ENCODE measurements at places on chromosomes 5 and 9.

DNA sequence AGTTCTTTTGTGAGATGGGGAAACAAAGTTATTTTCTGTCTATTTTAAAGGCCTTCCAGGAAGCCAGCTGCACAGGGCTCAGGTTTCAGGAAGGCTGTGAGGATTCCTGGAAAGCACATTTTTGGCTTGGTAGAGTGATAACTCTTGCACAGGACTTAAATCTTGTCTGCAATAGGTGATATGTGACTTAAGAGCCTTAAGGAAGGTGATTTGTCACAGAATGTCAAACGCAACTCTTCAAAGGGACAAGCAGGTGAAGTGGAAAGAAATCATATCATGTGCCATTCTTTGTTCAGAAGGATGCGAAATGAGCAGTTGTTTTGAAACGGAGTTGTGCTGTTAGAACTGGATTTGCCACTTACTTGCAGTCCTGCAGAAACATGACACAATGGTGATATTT lies 459.3 kb downstream of the MAT2B start:
- DNase-seq = no peak

DNA sequence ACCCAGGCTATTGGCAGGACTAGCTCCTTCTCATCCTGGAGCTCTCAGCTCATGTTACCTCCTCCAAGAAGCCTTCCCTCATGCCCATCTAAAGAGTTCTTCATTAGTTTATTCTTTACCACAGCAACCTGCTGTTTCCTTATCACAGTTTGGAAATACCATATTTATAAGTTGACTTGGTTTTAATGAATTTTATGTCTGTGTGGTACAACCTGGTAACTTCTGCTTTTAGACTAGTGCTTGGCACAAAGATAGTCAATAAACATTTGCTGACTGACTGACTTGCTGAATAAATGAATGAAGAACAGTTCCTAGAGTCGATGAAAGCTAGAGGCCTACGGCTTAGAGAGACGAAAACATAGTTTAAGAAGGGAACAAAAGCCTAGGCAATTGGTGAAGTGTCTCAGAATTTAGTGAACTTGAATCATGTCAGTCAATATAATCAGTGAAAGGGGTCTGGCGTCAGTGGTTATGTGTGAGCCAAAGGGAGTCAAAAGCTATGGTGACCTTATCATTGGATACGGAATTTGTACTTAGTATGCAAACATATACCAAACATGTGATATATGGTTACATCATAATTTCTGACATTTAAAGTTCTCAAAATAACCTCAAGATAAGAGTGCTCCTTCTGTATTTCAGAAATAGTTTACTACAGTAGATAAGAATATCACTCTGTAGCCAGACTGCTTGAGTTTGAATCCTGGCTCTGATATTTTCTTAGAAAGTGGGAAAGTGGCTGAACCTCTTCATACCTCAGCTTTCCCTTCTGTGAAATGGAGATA lies 239.5 kb downstream of the MCTP1 start:
- DNase-seq = no peak

- DNase-seq = no peak
Measured at GRCh38 chr9:19028835-19029451, 4.1 kb downstream of the SAXO1 start.

DNA sequence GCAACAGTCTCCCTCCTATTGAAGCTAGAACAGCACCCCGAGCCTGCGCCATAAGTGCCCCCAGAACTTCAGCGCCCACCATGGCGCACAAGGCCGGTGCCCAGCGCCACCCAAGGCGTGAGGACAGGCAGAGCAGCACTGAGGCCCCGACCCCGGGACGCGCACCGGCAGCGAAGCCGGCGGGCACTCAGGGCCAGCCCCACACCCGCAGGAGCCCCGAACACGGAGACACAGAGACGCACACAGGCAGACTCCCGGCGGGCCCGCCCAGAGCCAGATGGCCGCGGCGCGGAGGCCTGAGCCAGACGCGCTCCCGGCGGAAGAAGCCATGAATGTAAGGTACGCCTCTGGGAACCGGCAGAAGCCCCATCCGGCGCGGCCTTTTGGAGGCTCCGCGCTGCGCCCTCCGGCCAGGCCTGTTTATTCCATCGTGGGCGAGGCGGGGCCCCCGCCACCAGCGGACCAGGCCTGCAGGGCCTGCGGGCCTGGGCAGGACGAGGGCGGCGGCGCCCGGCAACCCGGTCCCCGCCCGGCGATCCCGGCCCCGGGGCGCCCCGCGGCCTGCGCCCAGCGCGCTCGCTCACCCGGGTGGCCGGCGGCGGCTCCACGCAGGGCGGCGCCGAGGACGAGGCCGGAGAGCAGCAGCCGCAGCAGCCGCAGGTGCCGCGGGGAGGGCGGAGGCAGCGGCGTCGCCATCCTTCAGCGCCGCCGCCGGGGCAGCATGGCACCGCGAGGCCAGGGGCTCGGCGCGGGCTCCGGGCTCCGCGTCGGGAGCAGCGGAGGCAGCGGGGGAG lies 486 bp downstream of the NPDC1 start:
- no peak for DNase-seq

DNA sequence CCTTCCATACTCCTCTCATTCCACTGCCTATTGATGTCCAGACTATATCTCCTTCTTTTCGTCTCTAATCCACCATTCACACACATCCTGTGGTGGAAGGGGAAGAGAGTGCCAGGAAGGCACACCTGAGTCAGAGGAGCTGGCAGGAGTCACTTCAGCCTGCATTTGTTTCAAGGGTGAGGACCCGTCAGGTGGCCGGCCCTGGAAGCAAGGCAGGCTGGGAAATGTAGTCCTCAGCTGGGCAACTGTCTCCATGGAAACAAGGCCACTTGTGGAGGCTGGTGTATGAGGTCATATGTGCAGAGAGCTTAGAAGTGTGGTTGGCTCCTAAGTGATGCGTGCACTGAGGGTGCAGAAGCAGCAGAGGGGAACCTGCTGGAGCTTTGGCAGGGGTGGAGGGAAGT lies 278.4 kb downstream of the NSG2 start:
- DNase-seq = no peak

DNA sequence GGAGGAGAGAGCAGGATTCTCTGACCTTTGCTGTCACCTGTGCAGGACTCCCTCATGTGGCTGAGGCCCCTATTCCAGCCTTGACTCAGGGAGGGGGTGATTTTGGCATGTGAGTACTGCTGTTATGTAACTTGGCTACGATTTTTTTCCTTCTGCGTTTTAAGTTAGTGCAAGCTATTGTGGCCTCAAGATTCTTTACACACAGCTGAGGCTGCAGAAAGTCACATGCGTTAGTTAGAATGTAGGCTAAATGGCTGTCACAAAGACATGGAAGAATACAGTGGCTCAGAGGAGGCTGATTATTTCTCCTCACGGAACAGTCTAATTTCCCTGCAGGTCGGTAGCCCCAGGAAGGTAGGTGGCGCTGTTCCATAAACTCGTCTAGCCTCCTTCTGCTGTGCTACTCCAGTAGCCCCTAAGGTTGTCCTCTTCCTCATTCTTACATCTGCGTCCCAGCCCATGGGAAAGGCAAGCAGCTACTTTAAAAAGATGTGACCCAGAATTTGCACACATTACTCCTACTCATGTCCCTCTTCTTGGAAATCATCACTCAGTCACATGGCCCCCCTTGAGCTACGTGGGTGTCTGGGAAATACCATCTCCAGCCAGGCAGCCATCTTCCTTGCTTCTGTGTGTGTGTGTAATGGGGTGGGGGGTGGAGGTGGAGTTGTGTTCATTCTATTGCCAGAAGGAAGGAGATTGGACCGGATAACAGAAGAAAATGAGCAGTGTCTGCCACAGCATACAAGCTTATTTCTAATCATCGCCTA lies 486.6 kb downstream of the CCDC171 start:
- DNase-seq = no peak

- no peak for DNase-seq
Measured at GRCh38 chr5:26805076-26805475, 233.3 kb downstream of the CDH9 start.

DNA sequence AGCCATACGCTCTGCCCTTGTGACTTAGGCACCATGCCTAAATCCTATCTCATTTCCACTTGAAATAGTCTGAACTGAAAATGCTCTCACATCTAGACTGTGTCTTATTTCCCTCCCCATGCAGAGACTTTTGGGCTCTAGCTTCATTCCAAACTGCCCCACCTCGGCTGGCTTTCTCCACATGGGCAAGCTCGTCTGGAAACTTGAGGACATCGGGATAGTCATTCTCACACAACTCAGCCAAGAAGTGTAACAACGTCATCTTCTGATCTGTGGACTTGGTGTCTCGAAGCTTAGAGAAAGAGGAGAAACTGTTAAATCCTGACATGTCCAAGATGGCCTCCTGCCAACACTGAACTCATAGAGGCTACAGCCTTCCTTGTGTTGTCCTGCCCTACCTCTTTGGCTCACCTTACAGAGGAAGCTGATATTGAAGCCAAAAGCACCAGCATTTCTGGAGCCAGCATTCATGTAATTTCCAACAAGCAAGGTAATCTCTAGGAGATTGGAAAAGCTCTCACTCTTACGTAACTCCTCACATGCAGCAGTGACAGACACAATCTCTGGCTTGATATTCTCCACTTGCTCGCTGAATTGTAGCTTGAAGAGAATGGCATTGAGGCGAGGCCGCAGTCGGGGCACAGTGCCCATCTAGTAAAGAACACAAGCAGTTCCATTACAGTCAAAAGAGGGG lies 39.6 kb downstream of the PCDHGC5 start:
- DNase-seq = no peak

DNA sequence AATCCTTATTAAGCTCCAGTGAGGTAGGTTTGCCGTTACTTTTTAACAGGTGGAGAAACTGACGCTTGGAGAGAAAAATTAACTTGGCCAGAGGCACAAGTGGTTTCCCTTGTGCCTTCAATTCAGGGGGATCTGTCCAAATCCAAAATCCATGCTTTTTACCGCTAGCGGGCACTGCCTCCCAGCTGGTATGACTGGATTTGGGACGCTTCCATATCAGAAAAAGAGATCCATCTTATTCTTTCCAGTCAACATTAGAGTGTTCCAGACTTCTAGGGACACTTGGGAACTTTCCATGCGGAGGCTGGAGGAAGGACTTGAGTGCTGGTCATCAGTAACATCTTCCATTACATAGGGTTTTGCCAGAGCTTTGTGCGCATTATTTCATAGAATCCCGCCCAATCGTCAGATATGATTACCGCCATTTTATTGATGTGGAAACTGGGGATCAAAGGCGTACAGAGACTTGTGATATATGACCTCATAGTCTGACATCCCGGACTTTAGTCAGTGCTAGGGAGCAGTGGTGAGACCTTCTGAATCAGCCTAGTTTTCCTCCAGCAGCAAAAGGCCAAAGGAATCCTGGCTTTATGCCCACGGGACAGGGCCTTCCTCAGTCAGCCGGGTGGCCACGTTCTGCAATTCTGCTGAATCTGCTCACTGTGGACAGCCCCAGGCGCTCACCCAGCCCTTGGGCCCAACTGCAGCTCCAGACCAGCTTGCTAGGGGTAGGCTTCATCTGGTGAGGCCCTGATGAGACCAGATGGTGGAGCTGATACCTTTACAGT lies 1.1 kb upstream of the GNPDA1 start:
- DNase-seq = no peak

DNA sequence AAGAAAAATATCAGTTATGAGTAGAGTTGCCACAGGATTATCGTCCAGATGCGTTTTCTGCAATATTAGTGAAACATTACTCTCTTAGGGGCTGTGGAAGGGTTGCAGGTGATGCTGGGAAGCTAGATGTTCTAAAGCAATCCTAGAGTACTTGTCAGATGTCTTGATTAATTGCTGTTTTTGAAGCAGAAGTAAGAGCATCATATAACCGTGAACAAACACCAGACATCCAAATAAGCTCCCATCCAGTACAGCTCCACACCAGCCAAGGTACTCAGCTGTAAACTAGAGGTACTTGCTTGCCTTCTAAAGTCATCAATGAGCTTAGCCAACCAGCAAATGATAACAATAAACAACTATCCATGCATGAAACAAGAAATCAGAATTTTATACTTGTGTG lies 131.1 kb downstream of the ST8SIA4 start:
- DNase-seq = no peak

DNA sequence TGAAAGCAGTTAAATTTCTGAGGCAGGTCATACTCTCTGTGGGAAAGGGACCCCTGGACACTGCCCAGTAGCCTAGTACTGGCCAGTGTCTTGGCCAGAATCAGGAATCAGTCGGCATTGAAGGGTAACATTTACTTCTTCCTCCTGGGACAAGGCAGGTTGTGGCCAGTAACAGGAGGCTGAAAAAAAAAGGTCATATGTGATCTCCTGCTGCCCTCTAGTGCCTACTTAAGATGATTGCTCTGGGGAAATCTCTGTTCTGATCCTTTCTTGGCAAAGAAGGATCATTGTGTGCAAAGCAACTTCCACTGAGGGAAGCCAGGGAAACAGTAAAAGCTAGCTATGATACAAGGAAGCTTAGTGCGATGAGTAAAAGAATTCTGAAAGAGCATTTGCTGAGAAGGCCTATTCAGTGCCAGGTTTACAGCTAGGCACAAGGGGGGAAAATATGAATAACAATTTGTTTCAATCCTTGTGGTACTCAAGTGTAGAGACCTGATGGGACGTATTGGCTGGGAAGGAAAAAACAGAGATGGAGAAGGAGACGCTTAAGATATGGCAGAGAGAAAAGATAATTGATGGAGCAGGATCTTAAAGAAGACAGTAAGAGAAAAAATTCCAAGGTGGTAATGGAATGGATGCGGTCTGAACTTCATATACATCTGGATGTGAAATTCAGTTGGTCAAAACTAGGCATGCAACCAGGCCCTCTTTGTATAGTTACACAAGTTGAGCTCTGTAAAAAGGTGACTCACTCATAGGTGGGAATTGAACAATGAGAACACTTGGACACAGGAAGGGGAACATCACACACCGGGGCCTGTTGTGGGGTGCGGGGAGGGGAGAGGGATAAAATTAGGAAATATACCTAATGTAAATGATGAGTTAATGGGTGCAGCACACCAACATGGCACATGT lies 25.8 kb upstream of the TRIM32 start:
- DNase-seq = peak; percentile 31

GRCh38 chr9:136437839-136438547 lies 1.7 kb downstream of the INPP5E start:
- no peak for DNase-seq

DNA sequence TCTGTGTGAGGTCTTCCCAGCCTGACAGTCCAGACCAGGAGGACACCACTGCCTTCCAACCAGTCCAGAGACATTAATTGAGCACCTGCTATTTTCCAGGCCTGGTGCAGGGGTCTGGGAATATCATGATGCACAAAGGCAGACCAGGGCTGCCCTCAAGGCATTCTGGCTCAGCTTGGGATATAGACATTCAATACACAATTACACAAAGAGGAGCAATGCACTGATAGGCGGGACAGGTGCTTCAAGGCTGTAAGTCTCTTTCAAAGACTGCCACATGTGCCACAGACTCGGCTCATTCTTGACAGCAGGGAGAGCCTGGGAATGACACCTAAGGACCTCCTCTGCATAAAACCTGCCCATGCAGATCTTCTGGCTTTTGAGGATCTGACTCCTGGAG lies 158.6 kb downstream of the C5orf15 start:
- DNase-seq = no peak
